ENCODE measurements at places on chromosomes 1 and 21.

GRCh38 chr1:64004451-64005025 is 198.9 kb upstream of the UBE2U start:
- no peak for DNase-seq

- DNase-seq = no peak
Measured at GRCh38 chr1:109011335-109011734, 30.6 kb downstream of the WDR47 start.

GRCh38 chr1:160149233-160149632 is 2.2 kb upstream of the ATP1A4 start:
- DNase-seq = no peak

- DNase-seq = no peak
Measured at GRCh38 chr1:234970731-234971476, 157.7 kb downstream of the TOMM20 start.

GRCh38 chr1:9506901-9507300 is 32.4 kb upstream of the SLC25A33 start:
- DNase-seq = no peak

- no peak for DNase-seq
Measured at GRCh38 chr1:56095696-56096665, 483.4 kb downstream of the PLPP3 start.

GRCh38 chr1:68321084-68321685 is 88.9 kb upstream of the WLS start:
- no peak for DNase-seq

DNA sequence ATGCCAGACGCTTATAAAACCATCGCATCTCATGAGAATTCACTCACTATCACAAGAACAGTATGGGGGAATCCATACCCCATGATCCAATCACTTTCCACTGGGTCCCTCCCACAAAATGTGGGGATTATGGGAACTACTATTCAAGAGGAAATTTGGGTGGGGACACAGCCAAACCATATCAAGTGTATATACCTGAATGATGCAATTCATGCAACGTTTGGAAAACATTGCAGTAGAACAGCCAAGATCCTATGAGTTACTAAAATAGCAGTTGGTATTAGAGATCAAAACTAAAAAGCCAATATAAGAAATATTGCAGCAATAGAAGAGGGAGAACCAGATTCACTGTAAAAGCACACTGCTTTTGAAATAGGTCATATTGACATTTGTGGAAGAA is 1543.9 kb upstream of the B3GALT2 start:
- no peak for DNase-seq

DNA sequence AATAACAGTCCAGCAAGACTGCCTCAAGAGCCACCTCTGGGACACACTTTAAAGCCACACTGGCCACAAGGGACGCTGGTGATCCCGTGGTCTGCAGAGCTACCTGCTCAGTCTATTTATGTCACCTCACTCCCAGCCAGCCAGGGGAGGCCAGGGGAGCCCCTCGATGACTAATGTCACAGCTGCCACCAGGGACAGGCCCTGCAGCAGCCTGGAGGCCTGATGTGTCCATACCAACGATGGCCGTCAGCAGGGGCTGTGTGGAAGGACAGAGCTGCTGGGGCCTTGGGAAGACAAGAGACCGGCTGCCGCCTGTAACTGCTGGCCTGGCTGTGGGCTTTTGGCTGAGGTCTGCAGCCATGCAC is 71.0 kb downstream of the SIK1 start:
- no peak for DNase-seq

- DNase-seq = no peak
Measured at GRCh38 chr1:243523766-243524165, 267.9 kb downstream of the SDCCAG8 start.

- DNase-seq = no peak
Measured at GRCh38 chr1:164648636-164649035, 89.7 kb downstream of the PBX1 start.

DNA sequence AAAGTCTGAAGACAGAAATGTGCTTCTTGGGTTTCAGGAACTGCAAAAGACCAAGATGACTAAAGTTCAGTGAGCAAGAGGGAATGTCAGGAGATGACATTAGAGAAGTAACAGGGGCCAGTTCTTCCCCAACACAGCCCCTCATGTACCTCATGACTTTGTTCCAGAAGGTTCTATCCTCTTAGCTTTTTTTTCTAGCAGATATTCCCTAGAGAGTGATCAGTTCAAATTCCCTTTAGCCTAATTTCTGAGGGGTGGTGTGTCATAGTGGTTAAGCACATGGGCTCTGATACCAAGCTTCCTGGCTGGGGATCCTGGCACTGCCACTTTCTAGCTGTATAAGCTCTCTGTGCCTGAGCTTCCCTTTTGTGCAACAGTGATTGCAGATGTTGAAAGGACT is 108.0 kb downstream of the LBR start:
- DNase-seq = no peak

GRCh38 chr21:41948078-41948895 is 5.5 kb downstream of the C2CD2 start:
- DNase-seq = no peak

GRCh38 chr21:39674801-39675200 is 62.1 kb downstream of the B3GALT5 start:
- no peak for DNase-seq

DNA sequence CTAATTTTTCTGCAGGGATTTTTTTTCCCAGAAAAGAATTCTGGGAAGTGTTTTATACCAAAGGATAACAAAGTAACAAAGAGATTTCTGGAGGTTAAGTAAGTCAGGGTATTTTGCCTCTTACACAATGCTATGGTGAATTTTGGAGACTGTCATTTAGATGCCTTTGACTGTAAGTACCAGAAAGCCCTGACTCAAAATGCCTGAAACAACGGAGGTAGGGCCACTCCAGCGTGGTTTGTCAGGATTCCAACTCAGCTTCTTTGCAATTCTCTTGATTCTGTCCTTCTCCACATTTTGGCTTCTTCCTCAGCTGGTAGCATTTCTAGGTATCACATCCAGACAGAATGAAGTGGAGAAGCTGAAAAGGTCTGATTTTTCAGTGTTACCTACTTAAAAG is 106.5 kb downstream of the UCHL5 start:
- DNase-seq = no peak

DNA sequence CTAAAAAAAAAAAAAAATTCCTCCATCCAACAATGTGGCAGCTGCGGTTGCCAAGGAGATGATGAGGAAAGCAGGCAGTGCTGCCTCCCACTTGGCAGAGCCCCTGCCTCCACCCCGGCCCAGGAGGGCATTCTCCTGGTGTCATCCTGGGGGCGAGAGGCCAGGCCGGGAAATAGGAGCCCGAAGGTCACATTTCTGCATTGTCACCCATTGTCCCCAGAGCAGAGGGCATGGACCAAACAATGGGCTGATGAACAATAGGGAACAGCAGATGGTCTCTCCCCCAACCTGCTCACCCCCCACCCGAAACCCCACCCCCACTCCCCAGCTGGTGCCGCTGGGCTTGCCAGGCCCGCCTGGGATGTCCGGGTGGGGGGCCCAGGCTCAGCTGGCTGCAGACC is 37.3 kb downstream of the CAMK2N1 start:
- DNase-seq = peak; percentile 54

GRCh38 chr1:11444907-11445306 is 34.0 kb upstream of the DISP3 start:
- no peak for DNase-seq

GRCh38 chr1:114177282-114177681 is 23.6 kb upstream of the SYT6 start:
- no peak for DNase-seq

GRCh38 chr1:110188035-110188618 is 22.0 kb upstream of the KCNC4 start:
- DNase-seq = peak; percentile 50

- DNase-seq = no peak
Measured at GRCh38 chr1:228226141-228226874, 18.5 kb downstream of the OBSCN start.

DNA sequence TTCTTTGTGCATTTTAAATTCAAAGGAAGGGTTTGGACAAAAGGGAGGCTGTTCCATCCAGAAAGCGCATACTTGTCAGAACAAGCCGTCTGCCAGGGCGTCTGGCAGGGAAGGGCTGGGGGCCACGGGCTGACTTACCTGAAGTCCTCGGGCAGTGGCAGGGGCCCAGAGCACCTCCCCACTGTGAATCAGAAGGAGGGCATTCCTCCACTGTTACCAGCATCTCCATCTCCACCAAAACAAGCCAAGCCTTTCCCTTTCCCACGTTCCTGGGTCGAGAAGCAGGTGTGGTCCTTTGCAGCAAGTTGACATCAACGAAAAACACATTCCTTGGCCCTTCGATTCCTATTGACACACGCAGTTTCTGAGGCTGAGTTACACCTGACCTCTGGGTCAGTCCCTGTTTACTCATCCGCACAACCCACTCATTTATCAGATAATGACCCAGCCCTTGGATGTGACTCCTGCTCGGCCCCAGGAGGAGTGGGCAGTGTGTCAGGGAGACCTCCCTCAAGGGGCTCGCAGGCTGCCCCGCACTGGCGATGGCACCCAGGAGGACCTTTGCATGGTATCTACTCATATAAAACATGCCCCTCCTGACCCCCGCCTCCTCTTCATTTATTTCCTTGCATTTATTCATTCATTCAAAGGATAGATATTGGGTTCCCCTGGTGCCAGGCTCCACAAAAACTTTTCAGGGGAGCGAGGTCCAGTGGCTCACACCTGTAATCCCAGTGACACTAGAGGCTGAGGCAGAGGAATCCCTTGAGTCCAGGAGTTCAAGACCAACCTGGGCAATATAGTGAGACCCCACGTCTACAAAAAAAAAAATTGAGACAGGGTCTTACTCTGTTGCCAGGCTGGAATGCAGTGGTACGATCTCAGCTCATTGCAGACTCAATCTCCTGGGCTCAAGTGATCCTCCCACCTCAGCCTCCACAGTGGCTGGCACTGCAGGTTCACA is 60.2 kb downstream of the TOMM20 start:
- DNase-seq = no peak

- no peak for DNase-seq
Measured at GRCh38 chr1:185719021-185719420, 15.2 kb upstream of the HMCN1 start.

Data from NCI-H1694 (cell line).